GM12878 (cell line): ENCODE measurements at places on chromosomes 2 and 18. TPM values are rescaled to one million over a fixed set of nuclear protein-coding genes. Genes with fewer than 3 reads are reported as not detected.

Gene IGFBP5
- total RNA-seq, result 1.8 and 2.8 TPM in 2 replicates

Gene NBAS
- total RNA-seq, result 28.5 and 33.1 TPM in 2 replicates

Gene RPRM
- total RNA-seq, result not detected in 2 replicates

Gene VAMP5
- 21.8 and 24.5 TPM in 2 replicates for total RNA-seq

Gene STK39
- 0.05 and 0.21 TPM in 2 replicates for total RNA-seq

Gene SLC4A3
- 0.05 TPM in 1 of 2 replicates, not detected in the other for total RNA-seq

Gene ZNF407
- 10.3 and 11.6 TPM in 2 replicates for total RNA-seq

Gene ADAM17
- total RNA-seq, result 16.4 and 18.9 TPM in 2 replicates

Gene ZNF396
- total RNA-seq, result 0.45 and 0.46 TPM in 2 replicates

Gene RESP18
- total RNA-seq, result not detected in 2 replicates

Gene EN1
- total RNA-seq, result not detected in 2 replicates

Gene RNF25
- total RNA-seq, result 20.6 and 25.3 TPM in 2 replicates

Gene DSC1
- 0.40 and 0.44 TPM in 2 replicates for total RNA-seq

Gene ALPG
- not detected in 2 replicates for total RNA-seq

Gene LDLRAD4
- 11.9 and 12.8 TPM in 2 replicates for total RNA-seq

Gene SERPINB13
- not detected in 2 replicates for total RNA-seq

Gene STEAP3
- total RNA-seq, result 7.6 and 8.3 TPM in 2 replicates

Gene ALK
- total RNA-seq, result not detected in 2 replicates

Gene NGEF
- total RNA-seq, result not detected in 2 replicates

Gene CENPO
- total RNA-seq, result 25.5 and 31.1 TPM in 2 replicates

Gene ILKAP
- 42.2 and 44.5 TPM in 2 replicates for total RNA-seq

Gene CXCR2
- total RNA-seq, result 0.36 TPM in 1 of 2 replicates, not detected in the other

Gene CDCA7
- total RNA-seq, result 41.0 and 42.5 TPM in 2 replicates

Gene RNF152
- 0.03 TPM in 2 replicates for total RNA-seq

Gene SRD5A2
- not detected in 2 replicates for total RNA-seq

Gene TMEM178A
- not detected in 2 replicates for total RNA-seq

Gene GRP
- total RNA-seq, result not detected in 2 replicates

Gene TMEM198
- 1.1 and 1.2 TPM in 2 replicates for total RNA-seq

Gene C2orf74
- total RNA-seq, result 4.7 and 5.6 TPM in 2 replicates
